Lower leg skin (tissue), 4 donors: ENCODE measurements at places on chromosomes 11 and 22.

- no peak for DNase-seq
Observed at GRCh38 chr11:7014118-7014517, 6.0 kb downstream of the ZNF214 start.

GRCh38 chr11:67468456-67468758 lies 644 bp downstream of the TMEM134 start:
- no peak for DNase-seq

- no peak for DNase-seq
Observed at GRCh38 chr22:48515571-48516200, 1312.0 kb downstream of the BRD1 start.

- no peak for DNase-seq
Observed at GRCh38 chr11:110473706-110474105, 44.0 kb downstream of the FDX1 start.

GRCh38 chr11:16584569-16584968 lies 153.9 kb upstream of the C11orf58 start:
- no peak for DNase-seq

GRCh38 chr11:122659676-122660554 lies 4.4 kb downstream of the UBASH3B start:
- no peak for DNase-seq

DNA sequence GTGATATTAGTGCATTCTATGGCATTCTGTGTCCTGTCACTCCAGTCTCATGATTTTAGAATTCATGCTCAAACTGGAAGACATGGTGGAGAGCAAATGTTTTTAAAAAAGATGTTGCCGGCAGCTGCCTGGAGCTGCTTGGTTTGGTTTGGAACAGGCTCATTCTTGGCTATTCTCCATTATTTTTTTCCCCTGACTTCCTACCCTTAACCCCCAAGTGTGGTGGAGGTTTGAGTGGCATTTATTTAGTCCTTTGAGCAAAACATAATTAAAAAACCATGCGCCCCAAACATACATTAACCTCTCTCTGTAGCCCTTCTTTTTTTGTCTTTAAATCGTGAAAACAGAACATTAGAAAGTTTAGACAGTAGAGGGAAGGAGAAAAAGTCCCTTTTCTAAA lies 94.7 kb downstream of the LDLRAD3 start:
- DNase-seq, result no peak

GRCh38 chr11:77776455-77776854 lies 44.1 kb downstream of the RSF1 start:
- DNase-seq, result no peak

- no peak for DNase-seq
Observed at GRCh38 chr11:132296946-132297610, 926.7 kb downstream of the NTM start.

DNA sequence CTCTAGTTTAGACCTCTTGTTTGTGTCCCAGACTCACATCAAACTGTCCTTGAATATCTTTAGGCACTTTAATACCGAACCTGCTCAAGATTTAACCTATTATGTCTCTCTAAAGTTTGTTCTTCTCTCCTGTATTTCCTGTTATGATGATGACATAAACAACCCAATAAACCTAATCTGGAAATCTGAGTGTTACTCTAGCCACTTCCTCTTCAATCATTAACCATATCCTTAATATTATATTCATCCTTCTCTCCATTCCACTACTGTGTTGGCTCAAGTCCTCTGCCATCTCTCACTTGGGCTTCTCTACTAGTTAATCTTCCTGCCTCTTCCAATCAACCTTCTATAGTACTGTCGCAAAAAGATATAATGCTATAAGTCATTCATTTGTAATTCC lies 36.0 kb downstream of the COPB1 start:
- no peak for DNase-seq

GRCh38 chr11:71223081-71223405 lies 29.3 kb downstream of the SHANK2 start:
- DNase-seq, result peak; percentile 43

- DNase-seq, result no peak
Observed at GRCh38 chr11:11505190-11505589, 116.6 kb downstream of the GALNT18 start.
